ENCODE measurements at places on chromosomes 7 and 10. TPM values are rescaled to one million over a fixed set of nuclear protein-coding genes. Genes with fewer than 3 reads are reported as not detected.

GRCh38 chr7:463817-464453, 55.7 kb downstream of the PDGFA start:
- no peak overlapping the region for H3K4me3 ChIP-seq
- H3K27ac ChIP-seq = no peak overlapping the region
- no peaks in the 10 kb centered on the region for H3K36me3 ChIP-seq
- DNase-seq = no peak

CCDC172 gene
- total RNA-seq = not detected

GRCh38 chr10:12877150-12877549, 124.4 kb downstream of the CCDC3 start:
- no peak overlapping the region for H3K4me3 ChIP-seq
- no peak overlapping the region for H3K27ac ChIP-seq
- DNase-seq = no peak
- H3K4me1 ChIP-seq = no peaks in the 10 kb centered on the region
- H3K27me3 ChIP-seq = no peaks in the 10 kb centered on the region

NACAD gene
- total RNA-seq = 1.1 TPM

CHST3 gene
- 44.0 TPM for total RNA-seq

GRCh38 chr10:46525824-46526681, 30.4 kb downstream of the GPRIN2 start:
- H3K36me3 ChIP-seq = no peaks in the 10 kb centered on the region
- no peak overlapping the region for H3K27ac ChIP-seq
- peak; percentile 9 for DNase-seq

GRCh38 chr10:117158297-117158696, 20.2 kb upstream of the VAX1 start:
- peaks cover 5% of the 10 kb centered on the region for H3K4me1 ChIP-seq
- no peak for DNase-seq
- no peak overlapping the region for H3K27ac ChIP-seq
- H3K4me3 ChIP-seq = no peak overlapping the region
- H3K27me3 ChIP-seq = peaks cover 23% of the 10 kb centered on the region
- H3K36me3 ChIP-seq = no peaks in the 10 kb centered on the region

GRCh38 chr7:27212497-27213432, 12.9 kb upstream of the HOXA13 start:
- peaks cover 4% of the 10 kb centered on the region for H3K4me1 ChIP-seq
- peak overlapping the region; percentile 25 for H3K4me3 ChIP-seq
- no peaks in the 10 kb centered on the region for H3K36me3 ChIP-seq

DNA sequence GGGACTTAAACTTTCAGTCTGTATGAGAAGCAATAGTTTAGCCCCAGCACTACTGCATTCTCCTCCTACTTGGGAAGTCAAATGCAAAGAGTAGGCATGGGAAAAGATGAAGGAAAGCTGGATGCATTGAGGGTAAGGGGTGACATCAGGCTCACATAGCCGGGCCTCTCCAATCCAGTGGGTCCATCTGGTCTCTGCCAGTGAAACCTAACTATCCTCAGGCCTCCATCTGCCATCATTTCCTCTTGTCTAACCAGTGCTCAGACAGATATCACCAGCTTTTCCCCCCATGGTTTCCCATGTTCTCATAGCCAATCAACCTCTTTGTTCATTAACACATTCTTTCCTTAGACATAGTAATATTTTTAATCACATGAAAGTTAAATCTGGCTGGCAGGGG, 118.3 kb downstream of the DGKI start:
- H3K27ac ChIP-seq = no peak overlapping the region
- DNase-seq = no peak

ACTA2 gene
- 55.2 TPM for total RNA-seq
